ENCODE measurements at places on chromosomes 7 and 10.
A peak's percentile ranks its signal among the peaks of the same experiment; 100 is the strongest.

DNA sequence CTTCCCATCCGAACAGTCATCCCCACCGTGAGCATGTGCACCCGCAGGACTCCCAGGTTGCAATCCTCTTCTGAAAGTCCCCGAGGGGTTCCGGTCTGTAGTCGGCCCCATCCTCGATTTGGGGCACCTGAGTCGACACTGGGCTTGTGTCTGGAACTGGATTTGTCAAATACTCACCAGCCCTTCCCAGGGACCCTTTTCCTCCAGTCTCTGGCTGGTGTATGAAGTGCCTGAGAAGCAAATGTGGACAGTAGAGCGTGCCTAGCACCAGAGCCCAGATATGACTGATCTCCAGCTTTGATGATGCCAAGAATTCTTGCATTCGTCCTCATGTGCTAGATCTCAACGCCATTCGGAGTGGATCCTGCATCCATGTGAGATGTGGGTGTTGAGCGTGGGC is 132.5 kb upstream of the ADARB2 start:
- no peak for DNase-seq

DNA sequence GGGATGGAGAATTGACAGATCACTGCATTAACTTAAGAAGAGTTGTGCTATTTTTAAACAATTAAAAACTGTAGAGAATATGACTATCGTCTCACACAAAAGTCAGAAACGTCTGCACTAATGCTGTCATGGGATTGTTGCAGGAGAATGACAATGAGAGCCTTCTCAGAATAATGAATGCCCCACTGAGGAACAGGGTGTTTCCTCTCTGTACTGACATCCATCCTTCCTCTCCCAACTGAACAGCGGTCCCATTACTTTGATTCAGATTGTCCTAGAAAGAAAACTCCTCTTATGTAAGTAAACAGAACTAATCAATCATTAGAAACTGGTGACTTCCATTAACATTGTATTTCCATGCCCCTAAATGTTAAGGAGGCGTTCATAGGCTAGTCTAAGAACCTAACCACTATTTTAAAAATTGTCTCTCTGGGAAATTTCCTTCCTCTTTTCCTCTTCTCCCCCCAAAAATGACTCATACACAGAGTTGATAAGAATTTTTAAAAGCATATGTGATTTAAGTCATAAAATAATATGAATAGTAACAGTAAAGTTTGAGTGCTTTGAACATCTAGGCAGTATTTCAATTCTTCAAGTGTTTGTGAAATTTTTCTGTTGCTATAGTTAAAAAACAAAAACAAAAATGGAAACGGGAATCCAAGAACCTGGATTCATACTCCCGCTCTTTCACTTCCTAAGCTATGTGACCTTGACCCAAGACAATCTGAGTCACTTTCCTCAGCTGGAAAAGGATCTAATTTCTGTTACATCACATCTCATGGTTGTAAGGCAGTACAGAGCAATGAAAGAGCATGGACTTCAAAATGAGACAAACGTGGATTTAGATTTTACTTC is 12.7 kb upstream of the MACC1 start:
- DNase-seq: no peak

DNA sequence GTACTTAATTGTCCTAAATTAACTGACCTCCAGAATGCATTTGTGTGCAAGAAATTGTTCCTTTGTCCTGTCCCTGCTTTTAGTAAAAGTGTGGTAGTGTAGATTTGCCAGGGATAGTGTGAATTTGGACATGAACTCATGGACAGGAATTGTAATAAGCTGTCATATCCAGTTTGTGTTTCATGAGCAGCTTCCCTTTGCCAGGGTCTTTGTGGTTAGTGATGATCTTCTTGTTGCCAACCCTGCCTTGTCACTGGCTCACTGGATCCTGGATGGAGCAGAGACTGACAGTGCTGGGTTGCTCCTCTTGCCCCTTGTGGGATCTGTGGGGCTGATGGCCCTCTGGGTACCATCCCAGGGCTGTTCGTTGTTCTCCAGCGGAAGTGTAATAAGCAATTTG is 110.1 kb downstream of the CCNY start:
- DNase-seq: no peak

DNA sequence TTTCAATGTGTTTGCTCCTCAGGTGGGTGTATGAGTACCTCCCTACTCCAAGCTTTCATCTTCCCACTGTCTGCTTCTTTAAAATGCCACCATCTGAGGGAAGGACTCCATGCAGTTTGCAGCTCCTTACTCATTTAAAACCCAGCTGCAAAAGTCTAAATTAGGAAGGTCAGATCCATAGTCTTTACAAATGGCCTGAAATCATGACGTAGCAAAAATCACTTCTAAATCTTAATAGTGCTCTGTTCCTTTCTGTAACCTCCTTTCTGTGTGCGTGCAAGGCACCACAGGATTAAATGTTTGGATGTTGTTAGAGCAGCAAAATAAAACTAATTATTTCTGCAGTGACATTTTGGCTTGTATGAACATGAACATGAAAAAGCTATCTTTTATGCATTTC is 366.9 kb upstream of the IGFBP3 start:
- no peak for DNase-seq

DNA sequence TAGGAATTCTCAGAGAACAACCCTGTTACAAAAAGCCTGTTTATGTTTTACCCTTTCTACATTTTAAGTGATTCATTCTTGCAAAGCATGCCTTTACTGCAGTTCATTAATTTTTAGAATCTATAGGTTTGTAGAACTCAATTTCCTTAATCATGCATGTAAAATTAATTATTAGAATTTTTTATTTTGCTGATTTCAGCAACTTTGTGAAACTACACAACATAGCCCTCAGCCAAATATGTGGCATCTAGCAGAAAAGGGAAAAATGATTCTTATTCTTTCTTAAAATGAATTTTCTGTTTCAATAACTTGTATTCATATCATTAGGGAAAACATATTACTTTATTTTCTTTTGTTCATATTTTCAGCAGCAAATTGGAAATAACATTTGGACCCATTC is 392.9 kb upstream of the PFKP start:
- no peak for DNase-seq

DNA sequence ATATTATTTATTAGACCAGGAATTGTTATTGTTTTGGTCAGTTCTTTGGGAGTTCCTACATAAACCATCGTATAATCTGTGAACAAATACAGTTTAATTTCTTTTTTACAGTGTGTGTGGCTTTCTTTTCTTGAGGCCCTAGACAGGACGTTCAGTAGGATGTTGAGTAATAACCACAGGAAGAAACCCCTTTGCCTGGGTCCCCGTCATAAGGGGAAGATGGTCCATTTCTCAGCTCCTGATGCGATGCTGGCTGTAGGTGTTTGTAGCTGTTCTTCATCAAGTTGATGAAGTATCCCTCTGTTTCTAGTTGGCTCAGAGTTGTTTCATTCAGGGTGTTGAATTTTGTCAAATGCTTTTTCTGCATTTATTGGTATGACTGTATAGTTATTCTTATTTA is 219.7 kb upstream of the ADARB2 start:
- no peak for DNase-seq

- no peak for DNase-seq
These were observed 228.2 kb downstream of the AHR start for GRCh38 chr7:17526621-17527020.

- DNase-seq: peak; percentile 6
These were observed 19.1 kb downstream of the ATOH7 start for GRCh38 chr10:68212721-68213352.

GRCh38 chr10:35639728-35640401 is 2.2 kb downstream of the FZD8 start:
- DNase-seq: no peak

GRCh38 chr7:8353991-8354390 is 79.4 kb upstream of the NXPH1 start:
- DNase-seq: no peak

DNA sequence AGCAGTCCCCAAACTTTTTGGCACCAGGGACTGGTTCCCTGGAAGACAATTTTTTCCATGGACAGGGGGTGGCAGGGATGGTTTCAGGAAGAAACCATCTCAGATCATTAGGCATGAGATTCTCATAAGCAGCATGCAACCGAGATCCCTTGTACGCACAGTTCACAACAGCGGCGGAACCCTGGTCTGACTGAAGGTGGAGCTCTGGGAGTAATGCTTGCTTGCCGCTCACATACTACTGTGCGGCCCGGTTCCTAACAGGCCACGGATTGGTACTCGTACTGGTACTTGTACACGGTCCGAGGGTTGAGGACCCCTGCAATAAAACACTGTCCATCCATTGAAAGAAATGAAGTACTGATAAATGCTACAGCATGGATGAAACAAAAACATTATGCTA is 32.8 kb downstream of the MKRN1 start:
- no peak for DNase-seq

DNA sequence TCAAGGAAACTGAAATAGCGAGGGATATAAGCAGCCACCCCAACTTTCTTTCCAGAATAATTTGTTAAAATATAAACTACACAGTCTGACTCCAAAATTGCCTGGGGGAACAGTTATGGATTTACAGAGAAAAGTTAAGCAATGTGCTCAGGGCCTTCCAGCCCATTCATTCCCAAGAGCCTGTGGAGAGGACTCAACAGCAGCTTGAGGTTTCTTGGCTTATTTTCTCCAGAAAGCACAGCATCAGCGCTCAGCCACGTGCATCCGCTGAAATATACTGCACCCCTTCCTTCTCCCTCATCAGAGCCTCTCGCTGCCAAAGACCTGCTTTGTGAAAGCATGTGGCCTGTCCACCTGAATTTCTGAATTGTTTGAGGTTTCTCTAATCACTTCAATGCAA is 375.2 kb upstream of the VWC2 start:
- DNase-seq: no peak

DNA sequence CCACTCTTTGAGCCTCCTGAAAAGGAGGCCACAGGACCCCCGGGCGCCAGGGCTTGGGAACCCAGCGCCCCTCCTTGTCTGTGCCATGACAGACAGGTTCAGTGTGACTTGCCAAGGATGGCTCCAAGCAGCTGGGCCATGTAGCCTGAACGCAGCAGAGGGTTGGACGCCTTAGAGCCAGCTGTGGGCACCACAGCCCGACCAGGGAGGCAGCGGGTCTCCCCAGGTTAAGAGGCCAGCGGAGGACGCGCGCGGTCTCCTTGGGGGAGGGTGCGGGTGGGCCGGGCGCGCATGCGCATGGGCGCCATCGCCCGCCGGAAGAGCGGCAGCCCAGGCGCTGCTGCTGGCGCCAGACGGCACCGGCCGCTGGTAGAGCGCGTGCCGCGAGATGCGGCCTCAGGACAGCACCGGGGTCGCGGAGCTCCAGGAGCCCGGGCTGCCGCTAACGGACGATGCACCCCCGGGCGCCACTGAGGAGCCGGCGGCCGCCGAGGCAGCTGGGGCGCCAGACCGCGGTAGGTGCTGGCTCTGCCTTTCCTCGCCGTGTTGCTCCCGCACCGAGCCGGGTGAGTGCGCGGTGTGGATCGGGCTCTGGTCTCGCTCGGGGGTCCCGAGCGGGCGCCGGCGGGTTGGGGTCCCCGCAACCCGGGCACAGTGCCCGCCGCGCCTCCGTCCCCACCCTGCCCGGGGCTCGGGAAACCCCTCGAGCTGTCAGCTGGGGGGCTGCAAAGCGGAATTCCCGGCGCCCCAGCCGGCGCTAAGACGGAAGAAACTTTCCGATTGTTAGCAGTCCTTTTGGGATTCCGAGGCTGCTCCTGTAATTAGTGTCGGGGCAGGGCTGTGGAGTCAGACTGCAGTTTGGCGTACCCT is at the start of gene SLC35G1:
Gene SLC35G1 (plus strand): TSS at position 333 of the 870 bp plus-strand sequence. CDS start 56 bp downstream, at position 389.
- DNase-seq: peak; percentile 54

- DNase-seq: no peak
These were observed 43.5 kb downstream of the NHLRC2 start for GRCh38 chr10:113897693-113898618.

GRCh38 chr7:2950578-2950977 is 93.1 kb downstream of the CARD11 start:
- no peak for DNase-seq

DNA sequence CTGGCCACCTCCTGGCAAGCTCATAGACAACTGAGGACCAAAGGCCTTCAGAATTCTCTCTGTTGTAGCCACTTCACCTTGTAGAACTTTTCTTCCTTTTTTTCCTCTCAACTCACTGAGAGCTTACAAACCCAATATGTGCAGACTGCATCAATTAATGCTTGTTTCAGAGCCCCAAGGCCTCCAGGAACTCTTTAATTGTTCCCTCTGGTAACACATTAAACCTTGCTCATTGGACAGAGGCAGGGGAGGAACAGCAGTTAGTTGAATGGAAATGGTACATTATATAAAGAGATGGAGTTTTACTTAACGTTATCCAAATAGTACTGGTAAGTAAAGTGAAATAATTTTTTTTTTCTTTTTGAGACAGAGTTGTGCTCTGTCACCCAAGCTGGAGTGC is 25.2 kb downstream of the STMP1 start:
- DNase-seq: no peak

DNA sequence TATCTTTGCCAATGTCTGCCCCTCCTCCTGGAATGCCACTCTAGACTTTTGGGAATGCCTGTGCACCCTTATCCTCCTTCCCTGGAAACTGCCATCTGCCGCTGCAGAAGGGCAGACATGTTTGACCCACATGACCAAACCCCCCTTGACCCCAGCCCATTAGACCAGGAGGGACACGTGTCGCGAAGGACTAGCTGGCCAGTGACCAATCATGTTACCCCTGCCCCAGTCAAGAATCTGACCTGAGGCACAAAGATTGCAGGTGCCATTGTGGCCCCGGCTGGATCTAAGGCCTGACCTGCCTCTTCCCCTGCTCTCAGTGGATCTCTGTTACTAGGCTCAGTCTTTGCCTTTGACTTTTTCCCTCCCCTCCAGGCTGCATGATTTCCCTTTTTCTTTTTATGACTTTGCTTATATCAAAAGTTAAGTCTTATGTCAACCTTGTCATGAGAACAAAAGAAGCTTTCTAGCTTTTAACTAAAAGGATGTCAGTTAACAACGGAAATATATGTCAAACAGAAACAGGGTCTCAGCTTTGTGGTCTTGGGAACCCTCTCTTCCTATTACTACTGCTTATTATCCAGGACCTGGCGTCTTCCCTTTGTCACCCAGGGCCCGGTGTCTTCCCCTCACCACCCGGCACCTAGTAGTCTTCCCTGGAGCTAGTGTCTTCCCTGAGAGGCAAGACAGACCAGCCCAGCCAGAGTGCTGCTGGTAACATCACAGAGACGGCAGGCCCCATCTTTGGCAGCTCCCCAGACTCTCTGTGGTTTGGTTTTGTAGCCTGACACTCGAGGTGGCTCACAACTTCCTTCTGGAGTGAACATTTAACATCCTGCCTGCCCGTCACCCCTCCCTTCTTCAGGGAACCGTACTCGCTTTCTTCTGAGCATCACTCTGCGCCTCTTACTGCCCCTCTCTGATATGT is 24.4 kb upstream of the PPIF start:
- no peak for DNase-seq

DNA sequence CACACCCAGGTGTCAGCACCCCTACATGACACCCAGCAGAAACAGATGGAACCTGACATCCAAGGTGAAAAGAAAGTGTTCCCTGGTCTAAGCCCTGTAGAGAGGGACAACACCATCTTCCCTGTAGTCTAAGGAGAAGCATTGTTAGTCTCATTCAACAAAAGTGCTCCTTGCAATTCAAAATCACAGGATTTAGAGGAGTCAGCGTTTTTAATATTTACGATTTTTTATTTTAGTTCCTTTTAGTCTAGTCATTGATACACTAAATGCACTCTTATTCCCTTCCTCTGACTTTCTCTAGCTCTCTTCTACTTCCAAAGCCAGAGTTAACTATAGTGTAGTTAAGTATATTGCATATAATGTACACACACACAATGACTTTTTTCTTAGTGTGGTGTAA is 163.0 kb downstream of the TPK1 start:
- DNase-seq: no peak

GRCh38 chr10:123274306-123275135 is 120.3 kb downstream of the BUB3 start:
- DNase-seq: peak; percentile 53

GRCh38 chr7:137203351-137203750 is 140.2 kb downstream of the PTN start:
- no peak for DNase-seq

All from NCI-H510A treated with DMSO at 0.1 percent for 48 hours (cell line).